ENCODE measurements at places on chromosomes 5 and 9. TPM values are rescaled to one million over a fixed set of nuclear protein-coding genes. Genes with fewer than 3 reads are reported as not detected.
A peak's percentile ranks its signal among the peaks of the same experiment; 100 is the strongest.

DNA sequence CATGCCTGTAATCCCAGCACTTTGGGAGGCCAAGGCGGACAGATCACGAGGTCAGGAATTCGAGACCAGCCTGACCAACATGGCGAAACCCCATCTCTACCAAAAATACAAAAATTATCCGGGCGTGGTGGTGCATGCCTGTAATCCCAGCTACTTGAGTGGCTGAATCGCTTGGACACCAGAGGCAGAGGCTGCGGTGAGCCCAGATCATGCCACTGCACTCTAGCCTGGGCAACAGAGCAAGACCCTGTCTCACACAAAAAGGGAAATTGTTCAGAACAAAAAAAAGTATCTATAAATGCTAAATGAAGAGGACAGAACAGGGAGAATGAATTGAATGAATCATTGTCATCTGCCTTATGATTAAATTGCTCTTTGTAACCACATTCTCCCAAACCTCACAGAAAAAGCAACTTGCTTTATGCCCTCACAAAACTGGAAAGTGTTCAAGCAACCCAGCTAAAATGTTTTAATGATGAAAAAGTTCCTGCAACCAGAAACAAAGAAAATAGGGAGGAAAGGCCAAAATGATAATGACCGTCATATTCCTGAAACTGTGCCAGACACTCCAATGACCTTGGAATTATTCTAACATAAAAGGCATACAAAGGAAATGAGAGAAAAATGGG, 83.7 kb downstream of the SERINC5 start:
- no peak for DNase-seq

DNA sequence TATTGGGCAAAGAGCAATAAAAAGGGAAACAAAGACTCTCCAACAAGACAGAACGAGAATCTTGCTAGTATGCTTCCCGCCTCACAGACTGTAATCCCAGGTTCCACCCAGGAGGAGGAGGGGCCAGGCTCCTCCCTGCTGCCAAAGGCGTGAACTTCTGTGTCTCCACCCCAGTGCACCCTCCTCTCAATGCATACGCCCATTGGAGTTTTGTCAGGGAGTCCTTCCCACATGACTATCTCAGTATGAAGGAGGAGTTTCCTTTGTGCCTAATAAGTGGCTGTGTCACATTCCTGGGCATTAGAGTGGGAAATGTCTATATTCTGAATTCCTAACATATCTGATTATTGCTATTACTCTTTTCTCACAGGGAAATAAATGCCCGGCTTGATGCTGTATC, 106.4 kb upstream of the DHFR start:
- no peak for DNase-seq

DNA sequence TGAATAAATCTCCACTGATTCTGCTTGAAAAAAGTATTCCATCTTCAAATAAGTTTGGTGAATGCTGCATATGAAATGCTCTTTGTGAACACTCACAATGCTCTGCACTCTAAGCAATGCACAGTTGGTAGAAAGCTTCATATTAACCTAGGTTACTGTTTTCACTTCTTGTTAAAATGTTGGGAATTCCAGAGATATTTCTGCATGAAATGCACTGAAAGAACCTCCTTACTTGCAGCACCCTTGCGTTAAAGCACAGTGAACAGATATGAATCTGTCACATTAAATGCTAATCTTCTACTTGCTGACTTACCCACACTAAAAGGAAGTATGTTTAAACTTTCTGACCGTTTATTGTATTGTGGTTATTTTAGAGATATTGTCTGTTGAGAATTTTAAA, 584.1 kb upstream of the NUDT12 start:
- no peak for DNase-seq

DNA sequence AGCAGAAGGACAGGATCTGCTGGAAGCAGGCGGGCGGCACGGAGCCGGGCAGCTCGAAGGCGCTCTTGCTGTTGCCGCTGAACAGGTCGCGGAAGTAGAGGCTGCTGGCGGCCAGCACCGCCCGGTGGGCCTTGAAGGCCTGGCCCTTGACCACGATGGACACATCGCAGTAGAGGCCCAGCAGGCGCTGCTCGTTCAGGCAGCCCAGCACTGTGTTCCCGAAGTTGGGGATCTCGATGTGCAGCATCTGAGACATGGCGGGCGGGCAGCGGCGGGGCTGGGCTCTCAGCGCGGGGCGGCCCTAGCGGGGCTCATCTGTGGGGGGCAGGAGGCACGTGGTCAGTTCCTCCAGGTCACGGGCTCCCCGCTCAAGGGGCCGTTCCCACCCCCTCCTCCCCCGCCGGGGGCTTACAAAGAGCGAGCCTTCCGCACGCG, 44.8 kb downstream of the NACC2 start:
- no peak for DNase-seq

DNA sequence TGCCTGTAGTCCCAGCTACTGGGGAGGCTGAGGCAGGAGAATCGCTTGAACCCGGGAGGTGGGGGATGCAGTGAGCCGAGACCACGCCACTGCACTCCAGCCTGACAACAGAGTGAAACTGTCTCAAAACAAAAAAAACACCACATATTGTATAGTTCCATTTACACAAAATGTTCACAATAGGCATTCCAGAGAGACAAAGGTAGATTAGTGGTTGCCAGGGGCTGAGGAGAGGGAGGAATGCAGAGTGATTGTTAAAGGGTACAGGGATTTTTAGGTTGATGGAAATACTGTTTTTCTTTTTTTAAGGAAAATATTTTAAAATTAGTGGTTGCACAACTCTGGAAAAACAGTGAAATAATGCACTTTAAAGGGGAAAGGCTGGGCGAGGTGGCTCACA, 19.6 kb downstream of the ETF1 start:
- no peak for DNase-seq

GRCh38 chr5:107671742-107672210, 1.0 kb upstream of the EFNA5 start:
- DNase-seq: no peak

DNA sequence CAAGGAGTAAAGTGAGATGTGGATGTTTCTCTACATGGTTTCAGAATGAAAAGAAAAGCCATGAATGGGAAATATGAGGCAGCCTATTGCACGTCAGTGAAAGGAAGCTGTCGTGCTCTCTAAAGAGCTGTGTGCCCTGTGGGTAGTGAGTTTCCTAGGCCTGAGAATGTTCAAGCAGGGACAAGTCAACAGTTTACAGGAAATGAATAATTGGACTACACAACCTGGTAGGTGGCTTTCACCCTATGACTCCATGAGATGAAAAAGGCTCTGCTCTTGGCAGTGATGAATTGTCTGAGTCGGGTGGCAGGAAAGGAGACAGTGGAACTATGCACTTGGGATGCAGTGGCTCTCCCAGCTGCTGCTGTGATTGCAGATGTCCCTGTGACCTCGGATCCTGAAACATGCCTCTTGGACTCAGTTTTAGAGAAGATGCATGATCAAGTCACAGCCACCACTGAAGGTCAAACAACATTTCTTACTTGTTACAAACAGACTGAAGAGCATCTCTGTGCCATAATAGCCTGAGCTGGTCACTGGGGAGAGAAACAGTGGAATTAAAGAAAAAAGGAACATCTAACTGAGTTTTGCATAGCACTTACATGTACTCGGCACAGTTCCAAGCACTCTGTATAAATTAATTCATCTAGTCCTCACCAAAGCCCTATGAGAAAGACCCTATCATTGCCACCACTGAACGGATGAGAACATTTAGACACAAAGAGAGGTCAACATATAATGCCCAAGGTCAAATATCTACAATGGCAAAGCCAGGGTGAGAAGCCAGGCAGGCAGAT, 293.7 kb downstream of the SPOCK1 start:
- no peak for DNase-seq

- peak; percentile 70 for DNase-seq
Measured at GRCh38 chr9:135075234-135076142, 12.0 kb upstream of the OLFM1 start.

GRCh38 chr9:131732061-131732526, 7.8 kb downstream of the RAPGEF1 start:
- no peak for DNase-seq

- DNase-seq: no peak
Measured at GRCh38 chr9:137403269-137403668, 19.7 kb downstream of the EXD3 start.

- DNase-seq: peak; percentile 66
Measured at GRCh38 chr9:109244179-109245132, 76.4 kb downstream of the EPB41L4B start.

DNA sequence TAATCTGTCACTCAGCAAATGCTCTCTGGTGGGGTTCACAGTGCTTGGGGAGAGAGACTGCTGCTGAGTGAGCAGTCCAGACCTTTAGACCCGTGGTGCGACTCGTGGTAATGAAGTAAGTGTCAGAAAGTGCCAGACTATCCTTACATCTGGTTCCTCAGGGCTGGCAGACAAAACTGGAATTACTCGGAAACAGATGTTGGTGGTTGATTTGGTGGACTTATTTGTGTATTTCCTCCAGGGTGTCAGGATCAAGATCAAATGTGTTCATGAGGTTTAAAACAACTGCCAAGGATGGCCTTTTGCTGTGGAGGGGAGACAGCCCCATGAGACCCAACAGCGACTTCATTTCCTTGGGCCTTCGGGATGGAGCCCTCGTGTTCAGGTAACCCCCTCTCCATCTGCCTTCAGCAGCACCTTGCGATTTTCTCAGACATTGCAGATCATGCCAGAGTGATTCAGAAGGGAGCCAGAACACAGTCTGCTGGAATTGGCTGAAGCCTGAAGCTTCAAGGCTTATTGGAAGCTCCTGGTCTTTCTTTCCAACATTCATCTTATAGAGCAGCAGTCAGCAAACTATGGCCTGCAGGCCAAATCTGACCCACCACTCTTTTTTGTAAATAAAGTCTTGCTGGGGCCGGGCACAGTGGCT, 105.2 kb downstream of the LIFR start:
- no peak for DNase-seq

DNA sequence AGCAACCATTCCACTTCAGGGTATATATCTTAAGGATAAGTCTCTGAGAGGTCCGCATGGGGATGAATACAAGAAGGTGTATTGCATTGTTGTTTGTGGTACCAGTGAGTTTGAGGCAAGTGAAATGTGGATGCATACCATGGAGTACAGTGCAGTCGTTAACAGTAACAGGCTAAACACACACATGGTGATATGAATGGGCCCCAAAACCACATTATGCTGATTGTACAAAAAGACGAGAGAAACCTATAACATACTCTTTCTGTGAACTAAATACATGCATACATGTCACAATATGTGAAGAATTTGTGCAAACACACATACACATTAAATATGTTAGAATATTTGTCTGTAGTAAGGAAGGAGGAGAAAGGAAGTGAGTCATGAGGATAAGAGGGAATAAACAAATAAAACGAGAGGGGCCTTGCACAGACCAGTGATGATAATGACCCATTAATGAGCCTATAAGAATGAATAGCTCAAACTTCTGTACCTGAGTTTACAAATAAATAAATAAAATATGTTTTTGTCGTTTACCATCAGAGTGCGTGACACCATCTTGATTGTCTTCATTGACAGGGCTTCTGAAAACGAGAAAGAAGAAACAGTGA, 66.5 kb upstream of the RICTOR start:
- no peak for DNase-seq

- no peak for DNase-seq
Measured at GRCh38 chr5:113320273-113320780, 114.5 kb downstream of the TSSK1B start.

The CENPH gene
- 0.95 TPM for polyA plus RNA-seq

The PCDHA9 gene
- polyA plus RNA-seq: not detected

The LHX3 gene
- polyA plus RNA-seq: not detected

The NME5 gene
- polyA plus RNA-seq: 9.2 TPM

The CENPK gene
- polyA plus RNA-seq: 0.61 TPM

The IFNA2 gene
- polyA plus RNA-seq: not detected
